ENCODE measurements at places on chromosomes 7 and 10.

GRCh38 chr10:77400033-77400432, 237.6 kb downstream of the KCNMA1 start:
- no peak for DNase-seq

DNA sequence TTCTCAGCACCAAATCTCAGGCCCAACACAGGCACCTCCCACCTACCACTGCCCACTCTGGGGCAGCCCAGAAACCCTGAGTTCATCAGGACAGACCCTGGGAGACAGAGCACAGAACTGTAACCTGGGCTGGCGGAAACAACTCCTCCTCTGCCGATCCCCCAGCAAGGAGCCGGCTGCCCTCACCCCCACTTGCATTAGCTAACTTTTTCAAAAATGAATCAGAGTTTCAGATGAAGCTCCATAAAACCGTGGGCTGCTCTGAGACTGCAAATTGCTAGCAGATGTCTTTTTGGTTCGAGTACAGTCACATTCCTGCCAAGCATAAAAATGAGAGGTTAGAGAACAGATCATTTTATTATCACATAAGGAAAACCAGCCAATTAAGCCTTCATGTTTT, 93.4 kb upstream of the PARD3 start:
- no peak for DNase-seq

- DNase-seq = no peak
Observed at GRCh38 chr10:23870651-23871610, 338.0 kb upstream of the KIAA1217 start.

DNA sequence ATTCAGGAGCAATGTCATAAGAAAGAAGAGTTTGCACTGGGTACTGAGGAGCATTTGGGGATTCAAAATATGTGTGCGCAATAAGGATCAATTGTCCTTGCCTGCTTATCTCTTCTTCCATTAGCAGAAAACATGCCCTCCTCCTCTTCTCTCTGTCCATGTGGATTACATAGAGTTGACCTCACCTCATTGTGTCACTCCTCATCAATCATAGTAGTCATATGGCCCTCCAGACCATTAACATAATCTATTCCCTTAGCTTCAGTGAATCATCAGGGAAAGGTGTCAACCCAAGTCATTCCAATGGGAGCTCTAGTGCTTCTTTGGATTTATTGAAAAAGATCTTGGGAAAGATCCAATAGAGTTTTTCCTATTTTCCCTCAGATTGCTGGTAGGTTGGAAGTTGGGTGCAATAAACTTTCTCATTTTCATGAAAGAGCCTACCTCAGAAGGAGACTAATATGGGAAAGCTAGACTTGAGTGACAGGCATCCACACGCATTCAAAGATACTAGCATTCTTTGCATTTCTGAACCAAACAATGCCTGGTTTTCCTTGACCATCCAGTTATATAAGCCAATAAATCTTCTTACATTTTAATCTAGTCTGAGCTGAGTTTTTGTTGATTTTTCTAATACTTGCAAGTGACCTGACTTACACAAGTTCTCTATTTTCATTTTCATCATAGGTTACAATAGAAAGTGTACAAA, 71.5 kb upstream of the FAM13C start:
- no peak for DNase-seq

- no peak for DNase-seq
Observed at GRCh38 chr10:96610817-96611216, 24.0 kb upstream of the TM9SF3 start.

- peak; percentile 54 for DNase-seq
Observed at GRCh38 chr10:34526186-34526585, 288.9 kb downstream of the PARD3 start.

DNA sequence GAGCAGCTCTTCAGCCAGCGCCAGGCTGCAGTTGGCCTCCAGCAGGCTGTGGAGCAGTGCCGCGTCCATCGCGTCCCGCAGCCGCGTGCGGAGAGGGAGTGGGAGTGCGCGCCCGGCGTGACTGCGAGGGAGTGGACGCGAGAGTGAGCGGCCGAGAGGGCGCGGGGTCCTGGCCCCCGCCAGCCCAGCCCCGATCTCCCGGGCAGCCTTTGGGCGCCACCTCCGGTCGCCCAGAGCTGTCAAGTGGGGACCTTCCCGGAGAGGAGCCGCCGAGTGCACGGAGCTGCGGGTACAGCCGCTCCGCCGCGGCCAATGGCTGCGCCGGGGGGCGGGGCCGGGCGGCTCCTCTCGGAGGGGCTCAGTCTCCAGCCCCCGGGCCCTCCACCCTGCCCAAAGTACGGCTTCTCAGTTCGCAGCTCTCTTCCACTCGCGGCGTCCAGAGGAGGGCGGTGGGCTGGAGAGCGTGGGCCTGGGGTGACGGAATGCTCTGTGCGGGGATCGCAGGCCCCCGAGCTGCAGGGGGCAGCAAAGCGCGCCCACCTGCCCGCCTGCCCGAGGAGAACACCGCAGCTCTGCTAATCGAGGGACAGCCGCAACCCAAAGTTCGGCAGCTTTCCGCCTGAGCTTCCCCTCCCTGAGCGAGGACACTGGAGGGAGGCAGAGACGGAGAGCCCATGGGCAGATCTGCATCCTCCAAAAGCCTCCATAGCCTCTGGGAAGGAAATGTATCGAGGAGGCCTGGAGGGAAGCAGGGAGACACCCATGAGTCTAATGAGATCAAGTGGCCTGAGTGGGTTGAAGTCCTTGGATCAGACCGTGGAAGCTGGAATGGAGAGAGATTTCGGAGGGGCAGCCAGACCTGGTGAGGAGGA, at the start of gene CRHR2:
Gene CRHR2 (minus strand): TSS at position 245 of the 872 bp plus-strand sequence. CDS start 176 bp downstream, at position 69.
- peak; percentile 5 for DNase-seq

GRCh38 chr7:8785081-8785480, 351.7 kb downstream of the NXPH1 start:
- no peak for DNase-seq

DNA sequence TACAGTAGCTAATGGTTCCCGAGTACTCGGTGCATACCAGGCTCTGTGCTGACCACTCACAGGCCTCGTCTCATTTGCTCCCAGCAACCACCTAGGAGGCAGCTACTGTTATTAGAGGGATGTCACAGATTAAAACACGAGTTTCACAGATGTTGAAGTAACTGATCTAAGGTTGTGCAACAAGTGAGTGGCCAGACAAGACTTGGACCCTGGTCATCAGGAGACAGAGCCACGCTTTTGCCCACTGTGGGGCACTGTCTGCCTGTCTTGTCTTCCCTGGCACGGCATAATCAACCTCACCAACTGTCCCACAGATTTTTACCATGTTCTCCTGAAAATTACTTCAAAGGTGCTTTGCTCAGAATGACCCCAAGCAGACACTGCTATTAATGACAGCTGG, 111.6 kb upstream of the HABP2 start:
- DNase-seq = peak; percentile 8

- DNase-seq = no peak
Observed at GRCh38 chr7:48148311-48148710, 22.9 kb upstream of the ABCA13 start.

GRCh38 chr7:29370531-29371314, 176.1 kb downstream of the CHN2 start:
- DNase-seq = no peak

DNA sequence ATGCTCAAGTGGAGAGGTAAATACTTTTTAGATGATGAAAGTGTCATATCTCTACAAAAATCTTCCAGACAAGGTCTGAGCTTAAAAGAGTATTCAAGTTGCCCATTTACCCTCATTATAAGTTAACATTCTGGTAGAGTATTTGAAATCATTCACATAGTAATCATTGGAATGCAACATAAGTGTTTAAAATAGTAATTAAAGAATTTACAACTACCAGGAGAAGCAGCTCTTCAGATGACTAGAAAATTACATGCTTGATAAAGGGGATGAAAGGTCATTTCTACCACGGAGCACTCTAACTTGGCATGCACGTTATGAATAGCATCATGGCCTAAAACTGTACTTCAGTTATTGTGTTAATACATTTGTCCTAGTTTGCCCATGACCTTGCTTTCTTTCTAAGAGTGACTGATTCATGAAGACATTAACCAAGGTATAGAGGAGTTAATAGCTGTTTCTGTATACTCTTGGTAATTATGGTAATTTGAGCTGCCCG, 120.0 kb downstream of the SEMA3E start:
- DNase-seq = no peak

- no peak for DNase-seq
Observed at GRCh38 chr7:143988976-143989745, 11.0 kb upstream of the OR6B1 start.

- DNase-seq = no peak
Observed at GRCh38 chr7:131075406-131075805, 252.3 kb upstream of the MKLN1 start.

- no peak for DNase-seq
Observed at GRCh38 chr10:119461380-119461779, 81.1 kb downstream of the RGS10 start.

DNA sequence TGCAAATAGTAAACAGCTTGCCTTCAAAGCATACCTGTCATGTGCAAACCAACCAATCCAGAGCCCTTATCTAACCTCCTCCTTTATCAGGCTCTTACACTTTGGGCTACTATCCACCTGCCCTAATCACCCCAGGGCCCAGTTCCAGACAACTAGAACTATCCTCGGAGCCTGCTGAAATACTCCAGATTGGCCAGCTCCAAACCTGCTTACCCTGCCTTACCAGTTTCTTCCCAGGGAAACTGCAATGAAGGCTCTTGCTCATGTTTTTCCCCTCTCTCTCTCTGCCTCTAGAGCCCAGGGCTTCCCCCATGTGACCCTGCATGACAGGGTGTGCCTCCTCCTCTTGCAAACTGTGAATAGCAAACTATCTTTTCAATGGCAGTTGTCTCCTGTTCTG, 81.4 kb upstream of the CAPZA2 start:
- DNase-seq = no peak

- peak; percentile 76 for DNase-seq
Observed at GRCh38 chr10:98446661-98447221, at the start of gene HPS1. Gene HPS1 (minus strand): TSS chr10:98446935. CDS start chr10:98443240, 3,695 bp downstream.

GRCh38 chr7:68176974-68177373, 1180.3 kb downstream of the TYW1 start:
- DNase-seq = peak; percentile 5

DNA sequence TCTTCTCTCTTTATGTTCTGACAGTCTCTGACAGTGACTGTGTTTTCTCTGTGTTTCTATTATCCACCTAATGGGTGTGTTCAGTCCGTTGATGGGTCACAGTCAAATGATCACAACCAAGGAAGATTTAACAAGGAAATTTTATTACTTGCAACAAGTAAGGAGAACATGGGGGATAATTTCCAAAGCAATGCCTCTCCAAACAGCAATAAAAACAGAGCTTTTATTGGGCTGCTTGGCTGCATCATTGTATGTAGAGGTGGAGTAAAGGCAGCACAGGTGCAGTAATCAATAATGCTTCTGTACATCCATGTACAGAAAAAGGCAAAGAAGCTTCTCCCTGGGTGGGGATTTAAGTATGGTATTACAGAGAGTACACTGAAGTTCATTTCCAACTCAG, 1525.6 kb downstream of the REEP3 start:
- no peak for DNase-seq

- no peak for DNase-seq
Observed at GRCh38 chr7:129980667-129981066, 27.9 kb upstream of the UBE2H start.

GRCh38 chr7:5598769-5599371, 175.2 kb upstream of the TNRC18 start:
- no peak for DNase-seq

- DNase-seq = no peak
Observed at GRCh38 chr7:44094365-44094764, 9.8 kb upstream of the AEBP1 start.

DNA sequence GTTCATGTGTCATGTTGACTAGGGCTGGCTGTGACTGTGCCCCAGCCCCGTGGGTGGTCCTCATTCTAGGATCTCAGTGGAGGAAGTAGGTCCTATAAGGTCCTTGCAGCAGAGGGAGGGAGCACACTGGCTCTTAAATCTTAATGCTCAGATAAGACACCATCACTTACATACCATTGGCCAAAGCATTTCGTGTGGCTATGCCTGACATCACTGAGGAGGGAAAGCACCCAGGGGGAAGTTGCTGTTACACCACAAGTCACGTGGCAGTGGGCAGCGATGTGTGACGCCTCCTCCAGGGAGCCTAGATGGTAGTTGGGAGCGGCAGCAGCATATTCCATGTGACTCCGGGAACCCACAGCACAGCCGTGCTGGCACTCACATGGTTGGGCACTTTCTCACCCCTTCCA, 224.7 kb upstream of the SH2B2 start:
- no peak for DNase-seq

DNA sequence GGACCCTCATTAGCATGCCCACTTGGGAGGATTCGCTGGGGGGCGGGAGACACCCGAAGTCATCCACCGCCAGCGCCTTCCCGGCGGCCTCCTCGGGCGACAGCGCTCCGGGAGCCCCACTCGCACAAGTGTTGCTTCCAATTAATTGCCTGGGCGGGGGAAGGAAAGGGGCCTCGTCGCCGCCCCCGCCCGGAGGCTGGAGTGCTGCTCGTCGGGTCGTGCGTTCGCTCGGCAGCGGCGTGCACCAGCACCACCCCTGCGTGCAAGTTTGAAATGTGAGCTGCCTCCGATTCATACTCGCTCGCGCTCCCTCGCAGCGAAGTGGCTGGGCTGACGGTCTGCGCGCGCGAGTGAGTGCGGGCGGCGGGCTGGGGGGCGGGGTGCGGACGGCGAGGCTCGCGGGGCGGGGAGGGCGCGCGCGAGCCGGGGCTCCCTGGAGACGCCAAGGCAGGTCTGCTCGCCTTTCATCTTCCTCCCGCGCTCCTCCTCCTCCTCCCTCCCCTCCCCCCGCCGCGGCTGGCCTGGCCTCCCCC, 104.6 kb upstream of the PPIF start:
- peak; percentile 81 for DNase-seq

DNA sequence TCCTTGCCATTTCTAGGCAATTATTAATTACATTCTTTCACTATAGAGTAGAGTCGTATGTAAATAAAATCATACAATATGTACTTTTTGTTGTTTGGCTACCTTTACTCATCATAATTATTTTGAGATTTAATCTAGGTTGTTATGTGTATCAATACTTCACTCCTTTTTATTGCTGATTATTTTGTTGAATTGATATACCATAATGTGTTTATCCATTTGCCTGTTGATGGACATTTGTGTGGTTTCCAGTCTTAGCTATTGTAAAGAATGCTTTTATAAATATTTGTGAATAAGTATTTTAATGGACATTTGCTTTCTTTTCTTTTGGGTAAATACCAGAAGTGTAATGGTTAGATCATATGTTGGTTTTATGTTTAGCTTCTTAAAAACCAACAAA, 174.0 kb downstream of the RAMP3 start:
- DNase-seq = no peak

- peak; percentile 64 for DNase-seq
Observed at GRCh38 chr7:47940088-47941013, 7.9 kb downstream of the PKD1L1 start.

- no peak for DNase-seq
Observed at GRCh38 chr10:78717200-78717599, 351.6 kb upstream of the ZMIZ1 start.

GRCh38 chr10:132938472-132939339, 3.7 kb downstream of the CFAP46 start:
- peak; percentile 43 for DNase-seq

Data from dermis blood vessel endothelial cell (primary cell).